Mucosa of gallbladder (tissue), 1 donor: ENCODE measurements at places on chromosomes 6 and 20. TPM values are rescaled to one million over a fixed set of nuclear protein-coding genes. Genes with fewer than 3 reads are reported as not detected.

Gene SLA2
- 2.0 TPM for total RNA-seq

- no peak for DNase-seq
Observed at GRCh38 chr6:12886961-12887775, 170.6 kb downstream of the PHACTR1 start.

DNA sequence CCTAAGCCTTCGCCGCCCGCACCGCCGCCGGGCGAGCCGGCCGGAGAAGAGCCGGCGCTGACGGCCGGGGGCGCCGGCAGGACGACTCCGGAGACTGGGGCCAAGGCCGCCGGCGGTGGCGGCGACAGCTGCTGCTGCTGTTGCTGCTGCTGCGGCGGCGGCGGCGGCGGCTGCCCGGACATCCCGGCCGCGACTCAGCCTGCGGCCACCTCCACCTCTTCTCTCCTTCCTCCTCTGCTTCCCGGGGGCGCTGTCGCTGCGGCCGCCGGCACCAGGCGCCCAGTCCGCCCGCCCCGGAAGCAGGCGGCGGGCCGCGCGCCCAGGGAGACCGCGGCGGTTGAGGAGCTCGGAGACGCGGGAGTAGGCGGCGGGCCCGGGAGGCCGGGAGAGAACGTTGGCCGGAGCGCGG is 307 bp downstream of the RANBP9 start:
- no peak for DNase-seq

DNA sequence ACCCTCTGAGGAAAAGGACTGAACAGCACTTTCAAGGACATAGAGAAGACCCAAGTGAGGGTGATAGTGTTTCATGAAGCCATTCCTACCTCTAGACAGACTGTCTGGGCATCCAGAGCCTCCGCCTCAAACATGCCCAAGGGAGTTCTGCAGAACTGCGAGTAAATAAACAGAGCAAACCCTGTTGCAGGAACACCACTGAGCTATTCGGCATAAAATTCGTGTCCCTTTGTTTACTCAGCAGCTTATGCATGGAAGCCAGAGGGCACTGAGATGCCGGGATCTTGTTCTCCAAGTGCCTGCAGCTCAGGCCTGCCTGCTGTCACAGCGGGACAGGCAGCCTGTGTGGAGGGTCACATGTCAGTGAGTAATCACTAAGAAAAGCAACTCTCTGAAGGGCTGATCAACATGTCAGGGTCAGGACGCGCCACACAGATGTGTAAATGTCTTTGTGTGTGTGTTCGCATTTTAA is 164.9 kb upstream of the HEY2 start:
- DNase-seq, result no peak

DNA sequence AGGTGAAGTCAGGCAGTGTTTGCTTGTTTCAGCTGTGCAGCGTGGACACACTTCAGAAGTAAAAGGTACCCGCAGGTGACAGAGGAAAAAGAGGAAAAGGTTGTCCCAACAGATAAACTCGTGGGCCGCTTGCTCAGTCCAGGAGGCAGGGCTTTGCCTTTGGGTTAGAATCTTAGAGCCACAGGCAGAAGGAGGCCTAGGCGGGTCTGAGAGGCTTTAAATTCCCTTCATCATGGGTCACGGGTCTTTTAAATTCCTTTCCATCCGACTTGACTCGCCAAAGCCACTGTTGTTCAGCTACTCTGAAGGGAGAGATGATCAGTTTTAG is 48.2 kb downstream of the AGPAT4 start:
- no peak for DNase-seq

GRCh38 chr20:15814360-15814759 is 758.9 kb downstream of the KIF16B start:
- peak; percentile 11 for DNase-seq
